ENCODE measurements at places on chromosomes 7 and 10.

- no peak for DNase-seq
Observed at GRCh38 chr7:17056491-17057142, 174.8 kb upstream of the AGR3 start.

DNA sequence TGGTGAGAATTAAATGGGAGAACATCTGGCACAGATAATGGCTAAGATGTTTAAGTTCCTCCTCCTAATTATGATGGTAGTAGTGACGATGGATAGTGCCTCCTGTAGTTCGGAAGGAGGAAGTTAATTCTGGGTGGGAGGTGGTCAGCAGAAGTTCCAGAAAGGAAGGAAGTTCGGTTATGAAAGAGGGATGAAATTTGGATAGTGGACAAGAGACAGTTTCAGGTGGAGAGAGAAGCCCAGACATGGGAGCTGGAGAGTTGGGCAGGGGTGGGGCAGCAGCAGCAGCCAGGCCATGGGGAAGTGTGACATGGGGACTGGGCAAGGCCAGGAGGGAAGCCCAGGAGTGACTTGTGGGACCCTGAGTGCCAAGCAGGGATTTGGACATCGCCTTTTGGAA is 99.5 kb downstream of the CCNY start:
- no peak for DNase-seq

DNA sequence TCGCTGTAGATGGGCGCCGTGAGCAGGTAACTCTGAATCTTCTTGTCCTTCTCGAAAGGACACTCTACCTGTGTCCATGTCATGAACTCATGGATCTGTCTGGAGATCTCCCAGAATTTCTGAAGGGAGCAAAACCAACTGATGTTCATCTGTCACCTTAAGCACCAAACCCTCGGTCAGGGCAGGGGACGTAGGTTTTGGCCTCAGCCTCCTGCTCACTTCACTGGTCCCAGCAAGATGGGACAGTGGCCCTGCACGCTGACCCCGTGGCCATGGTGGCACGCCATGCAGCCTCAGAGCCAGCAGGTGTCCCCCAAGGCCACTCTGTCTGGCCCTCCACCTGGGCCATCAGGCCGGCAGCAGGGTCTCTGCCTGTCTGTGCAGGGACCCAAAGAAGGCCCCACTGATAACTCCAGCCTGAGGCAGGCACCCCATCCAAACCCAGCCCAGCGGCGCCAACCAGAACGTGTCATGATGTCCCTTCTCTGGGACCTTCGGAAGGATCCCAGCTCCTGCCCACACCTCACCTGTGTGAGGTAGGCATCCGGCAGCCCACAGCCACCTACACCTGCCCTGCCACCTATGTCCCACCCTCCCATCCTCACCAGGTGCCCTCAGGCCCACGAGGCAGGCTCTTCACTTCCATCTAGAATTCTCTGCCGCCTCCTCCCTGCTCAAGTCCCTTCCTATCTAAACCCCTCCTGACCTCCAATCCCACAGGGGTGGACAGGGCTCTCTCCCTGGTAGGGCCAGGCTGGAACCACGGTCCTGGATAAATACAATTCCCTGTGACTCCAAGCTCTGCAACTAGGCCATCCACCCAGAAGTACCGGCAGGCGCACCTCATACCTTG is 59.0 kb downstream of the CSGALNACT2 start:
- peak; percentile 12 for DNase-seq

DNA sequence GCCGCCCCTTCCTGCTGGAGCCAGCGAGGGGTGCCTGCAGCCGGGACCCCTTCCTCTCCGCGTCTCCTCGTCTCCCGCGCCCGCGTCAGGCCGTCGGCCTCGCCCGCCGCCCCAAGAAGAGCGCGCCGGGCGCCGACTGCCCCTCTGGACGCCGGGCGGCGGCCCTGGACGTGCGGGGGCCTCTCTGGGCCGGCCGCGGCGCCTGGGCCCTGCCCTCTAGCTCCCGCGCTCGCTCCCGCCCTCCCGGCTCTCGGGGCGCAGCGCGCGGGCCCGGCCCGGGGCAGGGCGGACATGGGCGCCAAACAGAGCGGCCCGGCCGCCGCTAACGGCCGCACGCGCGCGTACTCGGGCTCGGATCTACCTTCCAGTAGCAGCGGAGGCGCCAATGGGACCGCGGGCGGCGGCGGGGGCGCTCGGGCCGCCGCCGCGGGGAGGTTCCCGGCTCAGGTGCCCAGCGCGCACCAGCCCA is 704 bp downstream of the ZNRF2 start:
- peak; percentile 43 for DNase-seq

GRCh38 chr10:5971315-5971832 is 6.0 kb downstream of the IL15RA start:
- DNase-seq: no peak

GRCh38 chr7:134179036-134180011 is 52.2 kb downstream of the LRGUK start:
- DNase-seq: no peak

DNA sequence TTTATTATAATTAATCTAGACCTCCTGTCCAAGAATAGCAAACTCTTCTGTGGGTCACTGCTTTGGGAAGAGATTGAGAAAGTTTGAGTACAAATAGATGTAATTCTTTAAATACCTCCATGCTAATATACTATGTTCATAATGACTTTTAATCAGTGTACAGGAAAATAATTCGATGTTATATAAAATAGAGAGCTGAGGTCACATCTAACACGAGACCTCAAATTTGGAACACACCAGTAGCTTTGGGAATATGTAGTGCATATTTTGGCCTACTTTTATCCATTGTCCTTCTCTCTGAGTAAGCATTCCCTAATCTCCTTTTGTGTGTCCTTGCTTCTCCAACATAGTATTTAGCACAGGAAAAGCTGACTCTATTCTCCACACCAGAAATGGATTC is 27.3 kb upstream of the CABCOCO1 start:
- DNase-seq: no peak

DNA sequence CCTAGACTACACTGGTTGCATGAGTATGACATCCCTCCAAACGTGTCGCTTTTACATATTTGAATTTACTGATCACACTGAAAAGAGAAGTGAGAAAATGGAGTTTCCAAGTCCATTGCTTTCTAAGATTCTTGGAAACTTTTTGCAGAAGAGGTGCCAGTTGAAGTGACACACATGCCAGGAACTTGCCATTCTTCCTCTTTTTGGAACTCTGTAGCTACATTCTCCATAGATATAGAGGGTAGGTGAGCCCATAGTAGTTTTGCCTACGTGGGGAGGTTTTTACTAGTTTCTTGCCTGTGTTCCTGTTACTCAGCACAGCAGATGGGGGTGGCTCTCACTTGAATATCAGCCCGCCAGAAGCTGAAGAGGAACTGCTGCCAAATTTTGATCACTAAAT is 286.6 kb upstream of the NRP1 start:
- DNase-seq: no peak

GRCh38 chr10:132349766-132350165 is 17.8 kb downstream of the LRRC27 start:
- DNase-seq: no peak

GRCh38 chr10:5622186-5622960 is 44.0 kb downstream of the ASB13 start:
- no peak for DNase-seq

GRCh38 chr7:20038676-20039075 is 178.5 kb downstream of the MACC1 start:
- no peak for DNase-seq

GRCh38 chr7:150799741-150800580 is at the start of gene TMEM176B:
Gene TMEM176B, minus strand, starts transcription at chr7:150800364. Its CDS starts 3,795 bp downstream, at chr7:150796569.
- DNase-seq: peak; percentile 26

- DNase-seq: peak; percentile 64
Observed at GRCh38 chr7:140653319-140654108, 12.9 kb upstream of the DENND2A start.

- DNase-seq: no peak
Observed at GRCh38 chr7:98698976-98699375, 81.9 kb downstream of the NPTX2 start.

- DNase-seq: peak; percentile 20
Observed at GRCh38 chr7:134419875-134420274, 39.0 kb downstream of the AKR1B1 start.

GRCh38 chr7:116572036-116572435 is 47.2 kb downstream of the CAV1 start:
- no peak for DNase-seq

DNA sequence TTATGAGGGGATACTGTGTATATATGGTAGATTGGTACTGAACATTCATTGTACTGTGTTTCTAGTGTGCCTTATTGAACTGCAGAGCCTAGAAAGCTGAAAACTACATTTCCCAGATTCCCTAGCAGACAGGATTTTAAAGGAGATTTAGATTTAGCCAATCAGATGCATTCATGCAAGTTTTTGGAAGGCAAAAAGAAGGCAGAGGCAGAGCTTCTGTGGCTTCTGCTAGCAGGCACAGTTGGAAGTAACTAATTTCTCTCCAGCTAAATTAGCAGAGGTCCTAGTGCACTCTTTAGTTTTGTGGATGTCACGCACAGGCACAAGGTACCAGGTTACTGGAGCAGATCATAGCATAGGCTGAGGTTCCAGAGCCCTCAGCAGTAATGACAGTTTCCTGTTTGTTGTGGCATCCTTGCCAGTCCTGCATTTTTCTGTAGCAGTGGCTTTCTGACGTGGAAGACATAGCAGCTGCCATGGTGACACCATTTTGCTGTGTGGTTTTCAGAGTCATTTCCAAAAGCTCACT is 83.7 kb upstream of the CCDC71L start:
- DNase-seq: no peak

All from urothelium cell line (cell line).